ENCODE measurements at places on chromosomes 5 and 9. TPM values are rescaled to one million over a fixed set of nuclear protein-coding genes. Genes with fewer than 3 reads are reported as not detected.

Gene PHF24
- total RNA-seq: 25.6 TPM

Gene F2RL1
- total RNA-seq: 2.2 TPM

Gene CLIC3
- total RNA-seq: not detected

Gene QRFP
- not detected for total RNA-seq

Gene S100Z
- not detected for total RNA-seq

Gene GGTA1
- 1.7 TPM for total RNA-seq

Gene FAM163B
- 18.9 TPM for total RNA-seq

Gene PCAT7
- not detected for total RNA-seq

Gene ADGRV1
- total RNA-seq: 150 TPM

Gene LMX1B
- total RNA-seq: not detected

Gene ANKRD18A
- 1.2 TPM for total RNA-seq

Gene SPINK6
- not detected for total RNA-seq

Gene TUSC1
- total RNA-seq: 10.1 TPM

Gene PCDHGB7
- total RNA-seq: 14.8 TPM

Gene WDR31
- 2.7 TPM for total RNA-seq

Gene BRD3
- 29.0 TPM for total RNA-seq

Gene PLGRKT
- total RNA-seq: 16.5 TPM

Gene LRRC19
- under 0.01 TPM for total RNA-seq

Gene FSD1L
- total RNA-seq: 112 TPM

Gene TAF11L10
- total RNA-seq: not detected

Gene LCP2
- total RNA-seq: 0.98 TPM

Gene STPG3
- total RNA-seq: not detected

Gene HDAC3
- total RNA-seq: 38.6 TPM

Gene CEL
- total RNA-seq: 0.49 TPM

Gene PCDHGC3
- 45.7 TPM for total RNA-seq

Gene GPSM1
- 49.7 TPM for total RNA-seq

Gene HRH2
- total RNA-seq: 3.0 TPM

Gene SEMA4D
- 10.6 TPM for total RNA-seq

Gene CTXN3
- total RNA-seq: 3.2 TPM

Gene PCDHB4
- total RNA-seq: 5.2 TPM

Gene VLDLR
- 50.4 TPM for total RNA-seq

Gene FKTN
- 33.7 TPM for total RNA-seq

Gene GIN1
- 11.1 TPM for total RNA-seq

Gene TAF1L
- 0.25 TPM for total RNA-seq

Gene CERT1
- 46.2 TPM for total RNA-seq

Gene ARID3C
- not detected for total RNA-seq

Gene CORO2A
- total RNA-seq: 4.2 TPM

Gene TSSK1B
- not detected for total RNA-seq

Gene TMEM203
- total RNA-seq: 21.9 TPM

Gene IL13
- total RNA-seq: not detected

Gene SLC6A18
- not detected for total RNA-seq

Gene CEP72
- 3.2 TPM for total RNA-seq

Gene TRIM7
- 1.7 TPM for total RNA-seq

Gene TERT
- not detected for total RNA-seq

Gene SEC16A
- total RNA-seq: 20.7 TPM

Gene GMCL2
- total RNA-seq: not detected

Gene TOR1B
- total RNA-seq: 36.1 TPM

Gene TNC
- total RNA-seq: 92.0 TPM

Gene CCDC152
- total RNA-seq: 6.1 TPM

Gene ADRB2
- 0.74 TPM for total RNA-seq

Gene LCN12
- 0.74 TPM for total RNA-seq

Gene CBY3
- total RNA-seq: not detected

Gene NKD2
- total RNA-seq: 3.2 TPM

Measured in temporal lobe (tissue), 4 donors.